Dermis blood vessel endothelial cell (primary cell): ENCODE measurements at places on chromosomes 3 and 15.

- no peak for DNase-seq
These were observed 45.2 kb downstream of the SPRED1 start for GRCh38 chr15:38297623-38298388.

GRCh38 chr15:88981244-88982215 lies 68.4 kb upstream of the MFGE8 start:
- no peak for DNase-seq

DNA sequence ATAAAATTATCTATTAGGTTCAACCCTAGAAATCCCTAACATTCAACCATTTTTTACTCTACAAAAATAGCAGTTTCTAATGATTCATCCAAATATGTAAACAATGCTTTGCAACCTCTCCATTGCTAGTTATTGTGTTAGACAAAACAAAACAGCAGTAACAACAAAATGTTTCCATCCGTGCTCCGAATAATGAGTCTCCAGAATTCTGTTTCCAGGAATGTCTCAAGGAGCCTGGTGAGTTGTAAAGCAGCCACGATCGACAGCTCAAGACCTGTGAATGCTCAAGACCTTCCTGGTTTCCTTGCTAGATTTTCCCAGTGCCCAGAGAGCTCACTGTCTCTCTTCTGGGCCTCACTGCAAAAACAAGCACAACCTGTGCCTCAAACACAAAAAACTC lies 49.9 kb downstream of the CHRD start:
- no peak for DNase-seq

DNA sequence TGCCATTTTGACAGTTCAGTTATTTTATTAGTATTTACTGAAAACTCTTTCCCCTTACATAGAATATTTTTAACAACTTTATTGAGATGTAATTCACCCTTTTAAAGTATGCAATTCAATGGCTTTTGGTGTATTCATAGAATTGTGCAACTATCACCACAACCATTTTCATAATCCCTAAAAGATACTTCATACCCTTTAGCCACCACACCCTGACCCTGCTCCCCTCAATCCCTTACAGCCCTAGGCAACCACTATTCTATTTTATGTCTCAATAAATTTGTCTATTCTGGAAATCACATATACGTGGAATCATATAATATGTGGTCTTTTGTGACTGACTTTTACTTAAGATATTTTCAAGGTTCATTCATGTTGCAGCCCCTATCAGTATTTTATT lies 29.7 kb downstream of the TEX9 start:
- DNase-seq: no peak

GRCh38 chr15:74454764-74455500 lies 6.0 kb downstream of the UBL7 start:
- no peak for DNase-seq

DNA sequence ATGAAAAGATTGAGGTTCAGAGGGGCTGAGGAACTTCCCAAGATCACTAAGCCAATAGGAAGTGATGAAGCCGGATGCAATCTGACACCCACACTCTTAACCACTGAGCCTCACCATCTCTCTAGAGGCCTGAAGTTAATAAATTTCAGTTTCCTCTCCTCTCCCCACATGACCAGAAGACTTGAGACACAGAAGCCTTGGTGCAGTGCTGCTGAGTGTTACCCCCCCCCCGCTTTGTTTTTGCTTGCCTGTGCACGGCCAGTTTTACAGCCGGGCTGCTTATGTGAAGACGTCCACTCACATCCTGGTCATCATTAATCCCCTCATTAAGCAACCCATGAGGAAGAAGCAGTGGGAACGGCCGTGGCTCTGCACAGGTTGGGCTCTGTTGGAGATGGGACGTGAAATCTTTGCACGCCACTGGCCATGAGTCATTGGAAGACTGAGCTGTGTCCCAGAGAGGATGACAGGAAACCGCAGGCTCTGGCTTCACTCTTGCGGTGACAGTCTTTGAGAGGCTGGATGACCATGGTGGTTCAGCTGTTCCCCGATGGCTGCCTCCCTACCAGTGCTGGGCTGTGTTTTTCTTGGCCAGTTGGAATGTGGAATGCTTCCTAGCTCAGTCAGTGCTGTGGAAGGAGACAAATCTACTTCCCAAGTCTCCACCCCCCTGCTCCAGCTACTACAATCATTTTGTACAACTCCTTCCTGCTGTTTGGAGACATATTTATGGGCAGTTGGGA lies 232.6 kb upstream of the LRTM1 start:
- DNase-seq: no peak

- no peak for DNase-seq
These were observed 170.4 kb upstream of the TMC3 start for GRCh38 chr15:81544385-81544784.

DNA sequence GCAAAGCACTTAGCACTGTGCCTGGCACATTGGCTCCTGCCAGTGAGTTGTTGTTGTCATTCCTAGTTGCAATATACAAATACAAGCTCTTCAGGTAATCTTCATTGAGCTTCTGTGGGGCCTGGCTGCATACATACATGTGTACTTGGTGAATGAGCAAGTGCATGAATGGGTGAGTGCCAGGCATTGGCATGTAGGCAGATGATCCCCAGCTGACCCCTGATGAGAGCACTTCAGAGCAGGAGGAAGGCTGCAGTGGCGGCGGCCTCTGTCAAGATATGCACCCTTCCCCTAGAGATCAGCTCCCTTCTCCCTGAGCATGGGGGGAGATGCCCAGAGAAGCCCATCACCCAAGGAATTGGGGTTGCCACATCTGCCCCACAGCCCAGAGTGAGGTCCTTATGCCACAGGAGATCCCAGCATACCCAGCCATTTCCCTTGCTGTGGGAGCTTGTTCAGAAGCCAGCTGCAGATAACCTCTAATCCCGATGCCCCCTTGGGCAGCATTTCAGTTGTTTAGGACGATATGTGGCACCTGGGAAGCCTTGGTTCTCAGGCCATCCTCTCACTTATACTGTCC lies 8.8 kb downstream of the CACNA2D3 start:
- DNase-seq: no peak

DNA sequence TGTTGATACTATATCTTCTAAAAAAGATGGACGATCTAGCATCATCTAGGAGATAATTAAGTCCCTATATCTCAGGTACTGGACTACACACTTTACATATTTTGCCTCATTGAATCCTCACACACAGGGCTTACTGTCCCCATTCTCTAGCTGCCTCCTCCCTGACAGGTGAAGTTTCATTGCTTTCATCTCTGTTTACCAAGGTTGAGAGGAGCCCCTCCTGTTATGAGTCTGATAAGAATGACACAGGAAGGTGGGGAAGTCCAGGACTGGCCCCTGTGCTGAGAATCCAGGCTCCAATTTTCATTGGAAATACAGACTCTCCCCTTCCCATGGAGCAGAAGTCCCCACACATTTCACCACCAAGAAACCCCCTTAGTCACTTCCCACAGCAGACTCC lies 105.2 kb downstream of the XXYLT1 start:
- no peak for DNase-seq

- DNase-seq: peak; percentile 6
These were observed 70.7 kb downstream of the CYP19A1 start for GRCh38 chr15:51267703-51268083.

DNA sequence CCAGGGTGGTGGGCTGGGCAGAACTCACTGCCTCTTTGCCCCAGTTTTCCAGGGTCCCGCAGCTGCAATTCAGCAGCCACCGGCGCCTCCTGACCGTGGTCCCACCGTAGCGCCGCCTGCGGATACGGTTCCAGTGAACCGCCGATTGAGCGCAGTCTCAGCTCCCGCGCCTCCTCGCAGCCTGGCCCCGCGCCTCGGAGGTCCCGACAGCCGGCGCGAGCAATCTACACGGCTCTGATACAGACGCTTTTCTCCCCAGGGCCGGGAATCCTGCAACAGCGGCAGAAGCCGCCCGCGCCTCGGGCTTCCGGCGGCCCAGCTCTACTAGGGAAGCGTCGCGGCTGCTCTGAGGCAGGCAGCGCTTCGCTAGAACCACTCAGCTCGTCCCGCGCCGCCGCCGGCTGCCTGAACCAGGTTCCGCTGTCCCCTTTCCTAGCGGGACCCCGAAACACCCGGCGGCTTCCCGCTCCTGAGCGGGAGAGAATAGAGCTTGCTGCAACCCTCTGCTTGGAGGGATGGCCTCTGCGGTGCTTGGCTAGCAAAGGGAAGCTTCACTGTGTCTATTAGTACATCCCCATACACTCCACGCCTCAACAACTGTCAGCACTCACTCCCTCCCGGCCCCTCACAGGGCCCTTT lies 3.1 kb downstream of the FOXL2NB start:
- DNase-seq: no peak

GRCh38 chr3:2861920-2862319 lies 248.3 kb downstream of the IL5RA start:
- DNase-seq: no peak

GRCh38 chr3:71628522-71628921 lies 45.0 kb upstream of the FOXP1 start:
- no peak for DNase-seq

DNA sequence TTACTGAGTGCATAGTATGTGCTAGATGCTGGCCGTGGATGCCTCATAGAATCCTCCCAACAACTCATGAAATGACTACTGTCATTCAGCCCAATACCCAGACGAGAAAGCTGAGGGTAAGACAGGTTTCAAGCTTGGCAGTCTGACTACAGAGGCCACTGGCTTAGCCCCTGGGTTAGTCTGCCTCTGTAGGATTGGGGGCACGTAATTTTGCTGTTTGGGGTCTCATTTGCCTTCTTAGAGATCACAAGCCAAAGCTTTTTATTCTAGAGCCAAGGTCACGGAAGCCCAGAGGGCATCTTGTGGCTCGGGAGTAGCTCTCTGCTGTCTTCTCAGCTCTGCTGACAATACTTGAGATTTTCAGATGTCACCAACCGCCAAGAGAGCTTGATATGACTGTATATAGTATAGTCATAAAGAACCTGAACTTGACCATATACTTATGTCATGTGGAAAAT lies 1.0 kb upstream of the CCR5 start:
- DNase-seq: no peak

DNA sequence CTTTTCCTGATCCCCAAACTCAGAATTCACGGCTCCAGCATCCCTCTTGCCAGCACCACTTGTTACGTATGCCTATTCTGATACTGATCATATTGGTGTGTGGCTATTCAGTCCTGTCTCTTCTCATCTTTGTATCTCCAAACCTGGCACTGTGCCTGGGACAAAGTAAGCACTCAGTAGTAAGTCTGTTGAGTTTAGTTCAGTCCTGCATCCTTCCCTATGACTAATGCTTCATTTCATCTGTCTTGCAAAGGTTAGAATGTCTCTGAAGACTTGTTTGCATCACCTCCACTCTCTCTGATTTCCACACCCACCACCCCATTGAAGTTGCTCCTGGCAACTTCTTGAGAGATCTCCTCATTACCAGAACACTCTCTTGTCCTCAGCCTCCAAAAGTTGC lies 80.3 kb downstream of the HMG20A start:
- no peak for DNase-seq

DNA sequence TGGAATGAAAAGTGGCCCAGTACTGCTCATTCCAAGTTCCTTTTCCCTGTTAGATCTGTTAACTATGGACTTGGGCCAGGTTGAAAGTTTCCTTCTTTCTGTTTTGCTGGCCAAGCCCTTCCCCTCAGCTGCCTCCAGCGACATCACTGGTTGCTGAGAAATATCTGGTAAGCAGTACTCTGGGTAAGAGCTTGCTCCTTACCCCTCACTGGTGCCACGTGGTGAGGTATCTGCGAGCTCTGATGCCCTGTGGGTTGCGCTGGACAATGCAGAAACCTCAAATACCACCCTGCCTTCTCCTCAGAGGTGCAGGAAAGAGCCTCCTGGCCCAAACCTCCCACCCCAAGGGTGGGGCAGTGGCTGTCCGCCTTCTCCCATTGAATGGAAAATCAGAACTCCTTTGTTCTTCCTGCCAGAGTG lies 42.9 kb upstream of the APH1B start:
- peak; percentile 56 for DNase-seq

- no peak for DNase-seq
These were observed 2.5 kb downstream of the CCDC71 start for GRCh38 chr3:49163609-49164008.

GRCh38 chr3:37386627-37387230 lies 212.3 kb upstream of the LRRFIP2 start:
- DNase-seq: no peak

GRCh38 chr3:170477395-170477794 lies 58.7 kb downstream of the CLDN11 start:
- DNase-seq: peak; percentile 7

DNA sequence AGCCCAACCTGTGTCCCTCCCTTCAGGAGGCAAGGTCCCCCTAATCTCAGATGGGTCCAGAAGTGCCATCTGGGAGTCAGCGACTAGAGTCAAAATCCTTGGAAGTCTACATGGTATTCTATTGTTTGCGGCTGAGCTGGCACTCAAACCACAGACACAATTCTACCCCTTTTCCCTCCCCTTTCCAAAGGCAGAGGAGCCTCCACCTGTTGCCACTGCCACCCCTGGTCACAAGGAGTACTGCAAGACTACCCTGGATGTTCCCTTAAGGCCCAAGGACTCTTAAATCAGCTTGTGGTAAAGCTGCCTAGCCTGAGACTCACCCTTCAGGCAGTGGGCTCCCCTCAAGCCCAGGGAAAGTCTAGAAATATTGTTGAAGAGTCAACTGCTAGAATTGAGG lies 4.3 kb upstream of the OR5H6 start:
- no peak for DNase-seq

DNA sequence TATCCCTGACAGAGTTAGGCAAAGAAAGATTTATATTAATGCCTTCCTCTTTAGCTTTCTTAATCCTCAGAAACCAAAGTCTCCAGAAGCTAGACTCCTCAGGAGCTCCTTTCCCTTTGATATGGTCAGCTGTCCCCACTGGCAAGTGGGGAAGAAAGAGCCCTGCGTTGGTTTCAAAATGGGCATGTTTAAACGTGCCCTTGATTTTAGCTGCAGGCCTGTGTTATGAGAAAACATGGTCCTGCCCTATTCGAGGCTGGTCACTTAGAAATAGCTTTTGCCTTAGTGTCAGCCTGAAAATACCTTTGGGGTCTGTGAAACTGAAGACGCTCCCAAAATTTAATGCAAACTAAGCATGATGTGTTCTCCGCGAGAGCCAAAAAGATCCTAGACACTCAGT lies 135.5 kb upstream of the RARB start:
- DNase-seq: no peak

DNA sequence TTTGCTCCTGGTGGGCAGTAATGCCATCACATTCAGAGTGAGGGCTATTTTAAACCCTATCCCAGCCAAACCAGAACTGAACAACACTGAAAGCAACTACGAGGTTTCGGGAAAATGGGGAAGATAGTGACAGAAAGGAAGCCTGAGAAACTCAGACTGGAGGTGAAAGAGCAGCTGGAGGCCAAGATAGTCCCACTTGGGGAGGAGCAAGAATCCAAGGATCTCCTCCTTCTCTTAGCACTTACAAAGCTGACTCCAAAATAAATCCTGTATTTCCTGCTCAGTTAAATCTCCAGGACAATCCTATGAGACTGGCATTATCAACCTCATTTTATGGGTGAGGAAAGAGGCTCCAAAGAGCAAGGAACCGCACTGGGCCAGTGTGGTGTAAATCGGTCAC lies 14.1 kb upstream of the SETMAR start:
- DNase-seq: no peak

GRCh38 chr15:45183511-45183910 lies 4.3 kb downstream of the SHF start:
- DNase-seq: no peak

GRCh38 chr3:71254281-71255057 lies 329.1 kb downstream of the FOXP1 start:
- DNase-seq: no peak

GRCh38 chr3:28294667-28295413 lies 53.4 kb downstream of the CMC1 start:
- DNase-seq: peak; percentile 41

- no peak for DNase-seq
These were observed 11.1 kb downstream of the POC1A start for GRCh38 chr3:52143156-52143555.
